ENCODE measurements at places on chromosomes 3 and 15. TPM values are rescaled to one million over a fixed set of nuclear protein-coding genes. Genes with fewer than 3 reads are reported as not detected.

DNA sequence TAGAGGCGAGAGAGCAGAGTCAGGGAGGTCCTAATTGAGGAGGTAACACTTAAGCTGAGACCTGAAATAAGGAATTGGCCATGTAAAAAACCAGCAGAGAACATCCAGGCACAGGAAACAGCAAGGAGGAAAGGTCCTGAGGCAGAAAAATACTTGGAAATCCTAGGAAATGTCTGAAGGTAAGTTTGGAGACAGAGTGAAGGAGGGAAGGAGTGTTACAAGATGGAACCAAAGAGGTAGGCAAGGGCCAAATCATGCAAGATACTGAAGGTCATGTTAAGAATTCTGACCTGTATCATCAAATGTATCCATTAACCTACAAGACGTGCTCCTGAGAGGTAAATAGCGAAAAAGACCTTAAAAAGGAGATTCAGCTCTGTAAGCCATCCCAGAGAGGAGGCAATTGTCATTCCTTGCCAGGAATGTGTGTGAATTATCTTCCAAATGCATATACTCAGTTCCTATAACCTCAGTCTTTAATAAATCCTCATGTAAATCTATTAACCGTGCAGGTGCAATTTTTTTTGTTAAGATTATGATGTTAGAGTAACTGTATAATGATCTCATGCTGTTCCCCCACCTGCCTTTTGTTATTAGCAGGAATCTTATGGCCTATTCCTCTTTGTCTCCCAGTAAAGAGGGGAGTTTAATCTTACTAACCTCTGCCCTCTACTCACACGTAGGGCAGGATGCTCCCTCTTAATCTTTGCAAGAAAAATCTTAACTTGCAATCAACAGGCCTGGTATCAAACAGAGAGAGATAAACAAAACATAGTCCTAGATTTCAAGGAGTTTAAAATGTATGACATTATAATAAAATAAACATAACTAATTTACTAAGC is 166.9 kb downstream of the ULK4 start:
- DNase-seq, result no peak

DNA sequence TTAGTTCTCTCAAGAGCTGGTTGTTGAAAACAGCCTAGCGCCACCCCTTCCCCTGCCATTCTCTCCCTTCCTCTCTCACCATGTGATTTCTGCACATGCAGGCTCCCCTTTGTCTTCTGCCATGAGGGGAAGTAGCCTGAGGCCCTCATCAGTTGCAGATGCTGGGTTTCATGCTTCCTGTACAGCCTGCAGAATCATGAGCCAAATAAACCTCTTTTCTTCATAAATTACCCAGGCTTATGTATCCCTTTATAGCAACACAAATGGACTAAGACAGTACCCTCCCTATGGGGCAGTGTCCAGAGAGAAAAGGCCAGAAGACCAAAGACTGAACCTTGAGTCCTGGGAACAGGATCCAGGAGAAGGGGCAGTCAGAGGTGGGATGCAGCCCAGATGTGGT is 54.7 kb downstream of the CLEC3B start:
- no peak for DNase-seq

Gene DZIP1L
- 0.89 TPM for total RNA-seq

Gene FOXB1
- not detected for total RNA-seq
